ENCODE measurements at places on chromosomes 3 and 15.

DNA sequence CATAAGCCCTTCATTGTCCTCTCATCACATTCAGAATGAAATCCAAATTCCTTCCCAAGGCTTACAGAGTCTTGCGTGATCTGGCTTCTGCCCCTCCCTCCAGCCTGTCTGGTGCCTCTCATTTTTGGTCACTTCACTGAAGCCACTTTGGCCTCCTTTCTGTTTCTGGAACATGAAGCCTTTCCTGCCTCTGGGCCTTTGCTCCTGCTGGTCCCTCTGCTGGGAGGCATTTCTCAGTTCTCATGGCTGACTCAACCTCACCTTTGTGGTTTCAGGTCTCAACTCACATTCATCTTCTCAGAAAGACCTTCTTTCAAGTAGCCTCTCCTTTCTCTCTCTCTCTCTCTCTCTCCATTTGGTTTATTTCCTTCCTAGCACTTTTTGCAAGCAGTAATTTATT lies 43.9 kb upstream of the BHLHE40 start:
- no peak for DNase-seq

DNA sequence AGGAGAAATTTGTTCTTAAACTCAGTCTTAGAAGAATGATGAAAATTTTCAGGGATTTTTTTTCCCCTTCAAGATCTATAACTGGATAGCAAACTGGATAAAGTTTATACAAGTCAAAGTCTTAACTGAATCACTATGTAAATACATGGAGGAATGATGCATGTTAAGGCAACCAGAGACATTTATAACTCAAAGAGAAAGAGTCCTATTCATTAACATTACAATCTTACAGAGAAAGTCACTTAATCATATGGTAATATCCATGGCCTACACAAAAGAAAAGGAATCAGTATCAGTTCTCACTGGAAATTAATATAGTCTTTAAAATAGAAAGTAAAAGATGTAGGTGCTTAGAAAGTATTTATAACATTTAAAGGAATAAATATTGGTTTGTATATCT lies 869.1 kb downstream of the TBL1XR1 start:
- DNase-seq, result no peak

- DNase-seq, result no peak
Observed at GRCh38 chr3:24255414-24255813, 239.2 kb downstream of the THRB start.

DNA sequence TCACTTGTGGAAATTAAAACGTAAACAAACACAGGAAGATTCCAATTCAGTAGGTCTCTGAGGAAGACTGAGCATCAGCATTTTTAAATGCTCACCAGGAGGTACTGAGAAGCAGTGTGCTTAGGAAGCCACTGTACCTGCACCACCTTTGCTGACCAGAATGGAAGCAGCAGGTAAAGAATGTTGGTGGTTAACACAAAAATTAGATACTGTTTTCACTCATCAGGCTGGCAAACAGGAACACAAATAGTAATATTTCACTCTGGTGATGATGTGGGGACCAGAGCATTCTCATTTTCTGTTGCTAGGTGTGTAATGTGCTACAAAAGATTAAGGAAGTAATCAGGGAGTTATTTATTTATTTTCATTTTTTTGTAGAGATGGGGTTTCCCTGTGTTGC lies 29.9 kb upstream of the GHSR start:
- no peak for DNase-seq

DNA sequence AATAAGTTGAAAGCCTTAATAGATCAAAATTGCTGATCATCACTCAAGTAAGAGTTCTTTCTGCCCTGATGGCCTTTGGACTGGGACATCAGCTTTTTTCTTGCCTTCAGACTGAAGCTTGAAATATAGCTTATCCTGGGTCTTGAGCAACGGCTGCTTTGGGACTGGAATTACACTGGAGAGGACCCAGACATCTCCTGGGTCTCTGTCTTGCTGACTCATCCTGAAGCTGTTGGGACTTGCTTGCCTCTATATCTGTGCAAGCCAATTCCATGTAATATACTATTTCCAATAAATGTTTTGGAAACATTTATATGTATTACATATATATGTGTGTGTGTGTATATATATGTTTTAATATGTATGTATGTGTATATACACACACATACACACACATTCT lies 260.2 kb downstream of the PDZRN3 start:
- no peak for DNase-seq
